ENCODE measurements at places on chromosomes 11 and 22. TPM values are rescaled to one million over a fixed set of nuclear protein-coding genes. Genes with fewer than 3 reads are reported as not detected.

OR8D4 gene
- total RNA-seq: not detected

RAG1 gene
- total RNA-seq: 0.70 TPM

CARNS1 gene
- 0.62 TPM for total RNA-seq

B3GAT1 gene
- 0.39 TPM for total RNA-seq

YPEL4 gene
- total RNA-seq: 0.39 TPM

MYEOV gene
- total RNA-seq: 0.93 TPM

LMO2 gene
- total RNA-seq: not detected

MUC5AC gene
- total RNA-seq: not detected

CHADL gene
- total RNA-seq: 0.36 TPM

LDLRAD3 gene
- total RNA-seq: 0.76 TPM

PCSK7 gene
- total RNA-seq: 154 TPM

DEFB131B gene
- total RNA-seq: not detected

GNG3 gene
- not detected for total RNA-seq

TMEM191B gene
- not detected for total RNA-seq

FGF19 gene
- total RNA-seq: not detected

JOSD1 gene
- 77.7 TPM for total RNA-seq

KIAA1671 gene
- 16.5 TPM for total RNA-seq

CELSR1 gene
- 0.44 TPM for total RNA-seq

CDC42BPG gene
- total RNA-seq: 0.29 TPM

ACR gene
- not detected for total RNA-seq

SCGB1A1 gene
- total RNA-seq: not detected

SPA17 gene
- 2.4 TPM for total RNA-seq

CNTF gene
- 4.1 TPM for total RNA-seq

C11orf91 gene
- not detected for total RNA-seq

KCNC1 gene
- total RNA-seq: not detected

EHBP1L1 gene
- 168 TPM for total RNA-seq

SPINDOC gene
- total RNA-seq: 60.0 TPM

HBE1 gene
- not detected for total RNA-seq

LRRC56 gene
- total RNA-seq: 2.2 TPM

TPCN2 gene
- 19.2 TPM for total RNA-seq

CCDC87 gene
- 0.29 TPM for total RNA-seq

MRPL21 gene
- total RNA-seq: 121 TPM

CEND1 gene
- total RNA-seq: 7.1 TPM

OR52E5 gene
- not detected for total RNA-seq

RAB3IL1 gene
- total RNA-seq: 0.24 TPM

SHANK2 gene
- total RNA-seq: not detected

HTR3B gene
- total RNA-seq: not detected

TTC12 gene
- 7.4 TPM for total RNA-seq

KCNK7 gene
- total RNA-seq: 1.6 TPM

SMTNL1 gene
- not detected for total RNA-seq

LRRC55 gene
- total RNA-seq: not detected

TREH gene
- not detected for total RNA-seq

HBB gene
- not detected for total RNA-seq

PDGFD gene
- total RNA-seq: not detected

MLC1 gene
- not detected for total RNA-seq

OR51Q1 gene
- not detected for total RNA-seq

SCGB1D2 gene
- not detected for total RNA-seq

EWSR1 gene
- total RNA-seq: 454 TPM

NAALADL1 gene
- 12.7 TPM for total RNA-seq

INPP5J gene
- total RNA-seq: not detected

SCUBE1 gene
- not detected for total RNA-seq

OR56B1 gene
- total RNA-seq: not detected

RHOD gene
- total RNA-seq: 0.39 TPM

CRYBA4 gene
- not detected for total RNA-seq

GLYAT gene
- total RNA-seq: not detected

Measured in activated T-helper 1 cell treated with anti-CD3 and anti-CD28 coated beads, Interleukin-12 subunit alpha, Interleukin-12 subunit beta, Interleukin-2, Interleukin-4 antibody, amounts not matched to agents 30 ng/mL and 10 ng/mL and 1 ng/mL, durations not matched to agents 14 hours and 24 hours and 36 hours (primary cell).